ENCODE measurements at places on chromosomes 7 and 10.

GRCh38 chr10:12466704-12467305, 117.5 kb downstream of the CAMK1D start:
- DNase-seq = no peak

GRCh38 chr7:2800220-2800930, 43.7 kb downstream of the GNA12 start:
- DNase-seq = no peak

DNA sequence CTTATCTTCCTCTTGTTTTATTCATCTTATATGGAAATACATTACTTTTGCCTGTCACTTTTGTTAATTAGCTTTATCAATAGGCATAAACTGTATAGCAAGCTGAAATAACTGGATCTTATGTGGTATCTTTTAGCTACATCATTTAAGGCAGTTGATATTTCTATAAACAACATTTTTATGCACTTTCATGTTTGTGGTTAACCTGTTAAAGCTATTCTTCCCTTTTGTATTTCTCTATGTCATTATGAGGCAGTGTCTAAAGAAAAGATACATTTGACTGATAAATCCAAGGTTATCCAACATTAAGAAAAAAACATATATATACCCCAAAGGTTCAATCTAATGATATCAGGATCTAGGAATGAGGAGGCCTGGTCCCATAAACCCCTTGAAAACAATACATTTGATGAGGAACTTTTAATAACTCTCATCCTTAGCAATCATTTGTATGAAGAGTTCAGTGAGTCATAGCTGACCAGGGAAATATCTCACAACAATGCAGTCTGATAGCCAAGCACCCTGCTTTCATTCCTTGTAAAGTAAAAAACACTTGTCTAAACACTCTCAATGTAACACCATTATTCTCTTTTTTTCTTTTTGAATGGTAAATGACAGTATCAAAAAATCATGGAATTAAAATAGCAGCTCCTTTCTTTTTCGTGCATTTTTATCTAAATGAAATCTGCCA, 300.9 kb downstream of the NEBL start:
- DNase-seq = no peak

GRCh38 chr7:4297918-4298219, 384.2 kb upstream of the FOXK1 start:
- DNase-seq = no peak

All from NCI-H1048 (cell line).